ENCODE measurements at places on chromosomes 16 and 17.
A peak's percentile ranks its signal among the peaks of the same experiment; 100 is the strongest.

- DNase-seq, result no peak
These were observed 8.0 kb upstream of the NT5M start for GRCh38 chr17:17295141-17295540.

DNA sequence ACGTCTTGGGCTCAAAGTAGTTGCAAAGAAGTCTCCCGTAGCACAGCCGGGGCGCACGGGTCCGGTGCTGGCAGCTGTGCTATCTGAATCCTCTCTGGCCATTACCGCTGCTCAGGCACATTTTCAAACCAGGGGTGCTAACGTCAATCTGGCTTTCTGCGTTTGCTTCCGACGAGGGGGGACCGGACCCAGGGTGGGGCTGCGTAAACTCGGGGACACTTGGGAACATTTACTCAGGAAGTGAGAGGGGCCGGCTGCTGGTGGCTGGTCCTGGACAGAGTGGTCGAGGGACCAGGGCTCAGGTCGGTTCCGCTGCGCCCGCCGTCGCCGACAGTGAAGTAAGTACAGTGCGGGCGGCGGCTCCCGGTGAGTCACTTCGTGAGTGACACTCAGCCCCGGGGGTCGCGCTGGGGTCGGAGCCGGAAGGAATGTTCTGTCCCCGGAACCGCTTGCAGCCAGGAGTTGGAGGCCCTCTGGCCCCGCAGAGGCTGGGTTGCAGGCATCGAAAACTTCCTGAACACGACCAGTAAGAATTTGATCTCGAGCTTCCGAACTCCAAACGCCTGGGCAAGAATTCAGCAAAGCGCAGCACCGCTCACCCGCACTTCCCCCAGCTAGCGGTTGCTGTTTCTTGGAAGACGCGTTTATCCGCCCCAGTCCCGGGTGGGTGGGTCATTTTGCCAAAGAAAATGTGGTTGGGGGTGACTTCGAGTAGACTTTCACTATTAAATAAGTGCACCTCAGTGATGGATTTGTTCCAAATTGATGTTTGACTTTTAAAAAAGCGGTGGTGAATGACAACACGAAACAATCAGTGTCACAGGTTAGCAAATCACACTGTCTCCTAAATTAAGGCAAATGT, 1.4 kb upstream of the HS3ST3B1 start:
- DNase-seq, result peak; percentile 69

DNA sequence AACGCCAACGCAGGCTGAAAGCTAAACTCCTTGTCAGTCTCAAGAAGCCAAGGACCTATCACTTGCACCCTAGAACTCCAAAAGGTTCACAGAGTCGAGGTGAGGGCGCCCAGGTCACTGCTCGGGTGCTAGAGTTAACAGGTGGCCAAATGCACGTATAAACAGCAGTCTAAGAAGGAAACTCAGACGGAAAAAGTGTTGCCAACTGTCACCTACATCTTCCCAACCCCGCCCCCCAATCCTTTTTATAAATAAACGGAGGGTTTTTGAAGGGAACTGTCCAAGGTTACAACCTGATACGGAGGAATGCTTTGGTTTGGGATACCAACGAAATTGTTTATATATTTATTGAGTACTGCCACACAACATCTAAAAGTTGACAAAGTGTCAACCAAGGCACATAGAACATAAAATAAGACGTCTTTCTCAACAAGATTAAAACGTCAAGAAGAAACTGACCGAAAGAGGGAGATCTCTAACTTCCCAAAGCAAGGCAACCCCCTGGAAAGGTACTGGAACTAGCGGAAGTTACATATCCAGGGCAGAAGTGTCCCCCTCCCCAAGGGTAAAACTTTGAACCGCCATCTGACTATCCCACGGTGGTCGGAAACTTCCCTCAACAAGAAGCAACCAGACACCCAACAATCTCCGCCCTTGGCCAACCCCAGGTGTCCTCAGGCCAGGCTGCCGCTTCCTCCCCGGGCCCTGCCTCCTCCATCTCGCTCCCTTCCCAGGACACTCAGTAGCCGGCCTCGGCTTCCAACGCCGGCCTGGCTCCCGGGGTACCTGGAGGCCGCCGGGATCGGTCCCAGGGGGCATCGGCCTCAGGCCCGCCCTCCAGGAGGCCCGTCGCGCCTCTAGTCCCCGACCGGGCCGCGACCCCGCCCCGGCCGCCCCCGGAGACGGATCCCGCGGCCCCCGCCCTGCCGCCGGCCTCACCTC, 982 bp downstream of the SPAG9 start:
- DNase-seq, result peak; percentile 51

- peak; percentile 56 for DNase-seq
These were observed 60.2 kb upstream of the PHOSPHO1 start for GRCh38 chr17:49290690-49291359.

DNA sequence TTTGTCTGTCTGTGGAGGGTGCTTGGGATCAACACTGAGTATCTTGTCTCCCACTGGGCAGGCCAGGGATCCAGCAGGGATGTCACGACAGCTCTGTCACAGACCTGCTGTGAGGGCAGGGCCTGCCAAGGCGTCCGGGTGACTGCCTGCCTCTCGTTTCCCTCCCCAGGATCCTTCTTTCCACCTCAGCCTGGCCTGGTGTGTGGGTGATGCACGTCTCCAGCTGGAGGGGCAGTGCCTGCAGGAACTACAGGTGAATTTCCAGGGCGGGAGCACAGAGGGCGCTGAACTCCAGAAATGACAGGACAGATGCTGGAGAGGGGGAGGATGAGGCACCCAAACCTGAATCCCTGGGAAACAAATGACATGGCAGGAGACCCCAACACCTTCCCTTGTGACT, 6.8 kb upstream of the MMP15 start:
- DNase-seq, result no peak

DNA sequence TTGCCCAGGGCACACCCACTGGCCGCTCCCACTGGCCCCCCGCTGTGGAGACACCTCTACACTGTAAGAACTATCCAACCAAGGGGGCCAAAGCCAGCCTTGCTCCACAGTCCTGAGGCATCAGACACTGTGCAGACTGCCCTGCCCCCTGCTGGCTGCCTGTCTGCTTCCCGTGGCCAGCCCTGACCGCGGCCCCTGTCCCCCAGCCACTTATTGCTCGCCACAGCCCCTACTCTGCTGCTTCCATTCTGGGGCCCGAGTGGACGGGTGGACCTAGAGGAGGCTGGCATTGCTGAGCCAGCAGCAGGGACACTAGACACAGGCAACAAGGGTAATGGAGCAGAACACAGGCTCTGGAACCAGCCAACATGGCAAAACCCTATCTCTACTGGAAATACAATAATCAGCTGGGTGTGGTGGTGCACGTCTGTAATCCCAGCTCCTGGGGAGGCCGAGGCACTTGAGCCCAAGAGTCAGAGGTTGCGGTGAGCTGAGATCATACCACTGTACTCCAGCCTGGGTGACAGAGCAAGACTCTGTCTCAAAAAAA, 19.7 kb upstream of the LRRC37A3 start:
- peak; percentile 53 for DNase-seq

DNA sequence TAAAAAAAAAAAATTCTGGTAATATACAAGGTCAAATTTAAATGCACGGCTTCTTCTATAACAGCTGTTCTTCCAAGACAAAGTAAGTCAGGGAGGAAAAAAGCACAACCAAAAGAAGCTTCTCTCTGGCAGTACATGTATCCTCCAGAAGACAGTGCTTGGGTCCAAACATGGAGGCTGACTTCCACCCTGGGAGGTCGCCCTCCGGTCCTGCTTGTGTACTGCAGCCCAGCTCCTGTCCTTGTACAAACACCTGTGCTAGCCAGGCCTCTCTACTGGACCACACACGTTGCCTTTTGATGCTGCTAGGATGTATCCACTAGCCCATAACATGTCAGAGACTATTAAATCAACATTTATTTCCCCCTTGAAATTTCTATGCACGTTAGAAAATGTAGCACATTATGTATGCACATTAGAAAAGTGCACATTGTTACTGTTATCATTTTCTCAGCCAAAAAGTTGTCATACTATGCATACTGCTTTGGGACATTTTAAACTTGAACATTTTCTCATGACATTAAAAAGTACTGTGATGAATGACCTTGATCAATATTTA, 21.9 kb downstream of the TEKT3 start:
- no peak for DNase-seq

DNA sequence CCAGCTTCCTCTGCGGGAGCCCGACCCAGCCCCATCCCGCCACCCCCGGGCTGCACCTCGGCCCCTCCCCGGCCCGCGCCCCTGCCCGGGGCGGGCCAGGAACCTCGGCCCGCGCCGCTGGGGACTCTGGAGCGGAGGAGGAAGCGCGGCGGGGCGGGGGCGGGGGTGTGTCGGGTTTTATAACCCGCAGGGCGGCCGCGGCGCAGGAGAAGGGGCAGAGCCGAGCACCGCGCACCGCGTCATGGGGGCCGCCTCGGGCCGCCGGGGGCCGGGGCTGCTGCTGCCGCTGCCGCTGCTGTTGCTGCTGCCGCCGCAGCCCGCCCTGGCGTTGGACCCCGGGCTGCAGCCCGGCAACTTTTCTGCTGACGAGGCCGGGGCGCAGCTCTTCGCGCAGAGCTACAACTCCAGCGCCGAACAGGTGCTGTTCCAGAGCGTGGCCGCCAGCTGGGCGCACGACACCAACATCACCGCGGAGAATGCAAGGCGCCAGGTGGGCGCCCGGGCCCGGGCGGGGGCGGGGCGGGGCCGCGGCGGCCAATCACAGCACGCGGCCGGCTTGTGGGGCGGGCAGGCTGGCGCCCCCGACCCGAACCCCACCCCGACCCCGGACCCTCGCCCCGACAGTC, at the start of gene ACE:
TSS of gene ACE (plus strand) at position 208 of the 626 bp plus-strand sequence. CDS start at position 242, 34 bp downstream.
- no peak for DNase-seq

GRCh38 chr16:83561876-83562275, 245.9 kb upstream of the HSBP1 start:
- DNase-seq, result peak; percentile 36

DNA sequence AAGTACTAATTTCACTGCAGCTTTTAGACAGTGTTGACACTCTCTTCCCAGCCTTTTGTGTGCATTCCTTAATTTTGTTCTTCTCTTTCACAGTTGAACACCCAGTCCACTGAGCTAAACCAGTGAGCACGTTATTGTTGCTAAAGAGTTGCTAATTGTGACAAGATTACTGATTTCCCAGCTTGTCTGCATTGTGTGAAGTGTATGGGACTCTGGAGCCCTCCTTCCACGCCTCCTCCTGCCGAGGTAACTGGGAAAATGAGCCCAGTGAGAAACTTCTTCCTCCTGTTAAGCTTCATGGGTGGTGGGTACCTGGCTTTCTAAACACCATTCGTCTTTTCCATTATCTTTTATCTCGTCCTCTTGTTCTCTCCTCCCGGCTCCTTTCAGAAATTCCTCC, 29.8 kb upstream of the DNAH17 start:
- no peak for DNase-seq

DNA sequence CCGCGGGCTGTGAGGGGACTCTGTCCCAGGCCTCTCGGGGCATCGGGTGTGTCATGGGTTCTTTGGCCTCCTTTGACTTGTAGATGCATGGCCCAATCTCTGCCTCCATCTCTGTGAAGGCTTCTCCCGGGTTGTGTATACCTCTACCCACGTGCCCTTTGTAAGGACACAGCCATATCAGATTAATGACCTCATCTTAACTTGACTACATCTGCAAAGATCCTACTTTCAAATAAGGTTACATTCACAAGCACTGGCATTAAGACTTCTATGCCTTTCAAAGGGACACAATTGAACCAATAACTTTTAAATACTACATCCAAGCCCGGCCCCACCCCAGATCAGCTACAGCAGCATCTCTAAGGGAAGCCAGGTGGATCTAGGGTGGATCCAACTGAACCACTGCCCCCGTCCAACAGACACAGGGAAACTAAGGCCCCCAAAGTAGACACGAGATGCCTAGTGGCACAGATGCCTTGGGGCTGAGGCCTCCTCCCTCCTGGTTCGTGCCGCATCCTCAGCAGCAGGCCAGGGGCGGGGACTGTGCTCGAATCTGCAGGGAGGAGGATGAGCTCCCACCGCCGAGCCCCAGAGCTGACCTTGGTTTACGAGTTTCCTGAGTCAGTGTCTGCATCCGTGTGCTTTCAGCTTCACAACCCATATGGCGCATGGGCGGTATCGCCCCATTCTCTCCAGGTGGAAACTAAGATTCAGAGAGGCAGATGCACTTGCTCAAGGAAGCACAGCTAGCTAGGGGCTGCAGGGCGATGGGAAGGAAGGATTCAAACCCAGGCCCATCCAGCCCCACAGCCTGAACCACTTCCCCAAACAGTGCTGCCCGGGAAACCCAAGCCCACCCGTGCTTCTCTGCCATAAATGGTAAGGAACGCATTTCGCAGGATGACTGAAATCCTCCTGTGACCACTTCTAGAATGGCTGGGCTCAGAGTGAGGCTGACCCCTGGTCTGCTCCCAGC, 353.3 kb downstream of the C16orf95 start:
- DNase-seq, result no peak

GRCh38 chr17:58308173-58308984, 20.2 kb downstream of the TSPOAP1 start:
- DNase-seq, result no peak

- no peak for DNase-seq
These were observed 7.9 kb upstream of the SLC39A11 start for GRCh38 chr17:73100363-73100762.

DNA sequence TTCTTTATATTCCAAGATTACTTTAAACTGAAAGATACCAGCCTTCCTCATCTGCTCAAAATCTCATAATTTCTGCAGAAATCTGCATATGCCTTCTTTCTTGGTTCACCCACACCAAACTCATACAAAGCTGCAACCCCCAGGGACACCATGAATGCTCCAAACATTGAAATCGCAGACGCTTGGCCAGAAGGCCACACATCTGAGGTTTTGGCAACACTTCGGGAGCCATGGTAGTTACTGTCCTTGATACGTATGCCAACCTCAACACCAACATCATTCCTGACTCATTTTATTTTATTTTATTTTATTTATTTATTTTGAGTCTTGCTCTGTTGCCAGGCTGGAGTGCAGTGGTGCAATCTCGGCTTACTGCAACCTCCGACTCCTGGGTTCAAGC, 11.8 kb downstream of the GSPT1 start:
- DNase-seq, result no peak

- DNase-seq, result peak; percentile 51
These were observed 527 bp downstream of the EIF5A start for GRCh38 chr17:7307686-7308624.

DNA sequence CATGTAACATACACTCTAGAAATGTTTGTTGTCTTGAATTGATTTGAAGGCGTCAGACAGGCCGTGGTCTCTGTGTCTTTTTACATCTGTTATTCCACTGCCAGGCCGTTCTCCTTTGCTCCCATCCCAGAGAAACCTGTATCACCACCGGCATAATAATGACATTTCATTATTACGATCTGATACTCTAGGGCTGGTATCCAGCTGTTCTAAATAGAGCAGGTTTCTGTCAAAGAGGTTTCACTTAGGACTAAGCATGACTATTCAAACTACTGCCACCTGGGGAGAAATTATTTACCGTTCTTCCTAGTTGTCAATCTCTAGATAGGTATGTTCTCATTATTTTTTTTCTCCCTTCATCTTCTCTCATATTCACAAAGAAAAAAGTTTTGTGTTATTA, 1016.2 kb upstream of the EEF2KMT start:
- DNase-seq, result no peak

- no peak for DNase-seq
These were observed 50.3 kb downstream of the SCNN1G start for GRCh38 chr16:23232806-23233205.

- DNase-seq, result no peak
These were observed 158.9 kb upstream of the NOG start for GRCh38 chr17:56434610-56435009.

GRCh38 chr16:13076878-13077277, 175.5 kb downstream of the SHISA9 start:
- no peak for DNase-seq
